AG09319 (cell line): ENCODE measurements at places on chromosomes 5 and 9.

- no peak for DNase-seq
Observed at GRCh38 chr5:55427157-55427556, 107.6 kb downstream of the PLPP1 start.

GRCh38 chr5:67255881-67256280 lies 59.3 kb upstream of the CD180 start:
- no peak for DNase-seq

DNA sequence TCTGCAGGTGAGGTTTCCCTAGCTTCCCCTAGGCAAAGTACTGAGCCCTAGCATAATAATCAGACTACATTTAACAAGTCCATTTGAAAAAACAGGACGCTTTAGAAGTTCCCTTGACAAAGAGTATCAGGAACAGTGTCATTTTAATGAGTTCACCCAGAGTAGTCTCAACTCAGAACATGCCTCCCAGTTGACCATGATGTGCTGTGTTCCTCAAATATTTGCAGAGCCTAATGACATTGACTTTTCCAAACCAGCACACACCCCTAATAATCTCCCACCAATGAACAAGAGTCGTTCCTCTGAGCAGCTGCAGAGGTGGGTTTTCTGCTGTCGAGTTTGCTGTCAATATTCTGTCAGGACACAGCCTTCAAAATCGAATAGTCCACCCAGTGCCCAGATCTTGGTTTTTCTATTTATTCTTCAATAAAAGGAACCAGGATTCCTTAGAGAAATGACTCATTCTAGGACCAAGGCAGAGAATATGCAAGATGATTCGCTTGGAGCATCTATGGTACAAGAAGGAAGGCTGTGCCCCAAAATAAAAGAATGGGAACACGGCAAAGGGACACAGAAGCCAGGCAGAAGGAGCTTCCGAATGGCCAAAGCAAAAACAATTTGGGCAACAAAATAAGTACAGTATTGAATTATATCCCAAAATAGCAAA lies 57.6 kb downstream of the OTULIN start:
- DNase-seq: no peak

GRCh38 chr9:78439866-78440830 lies 143.2 kb downstream of the PSAT1 start:
- DNase-seq: no peak

GRCh38 chr9:100597236-100597635 lies 19.4 kb downstream of the CAVIN4 start:
- DNase-seq: no peak

GRCh38 chr9:87959916-87960581 lies 14.3 kb downstream of the CDK20 start:
- peak; percentile 11 for DNase-seq
